ENCODE measurements at places on chromosomes 3 and 15.
A peak's percentile ranks its signal among the peaks of the same experiment; 100 is the strongest.

GRCh38 chr3:55885721-55886120 is 398.6 kb upstream of the WNT5A start:
- H3K4me3 ChIP-seq: no peak overlapping the region
- peaks cover 4% of the 10 kb centered on the region for H3K4me1 ChIP-seq
- no peak for DNase-seq
- no peak overlapping the region for H3K27ac ChIP-seq
- H3K36me3 ChIP-seq: no peaks in the 10 kb centered on the region

DNA sequence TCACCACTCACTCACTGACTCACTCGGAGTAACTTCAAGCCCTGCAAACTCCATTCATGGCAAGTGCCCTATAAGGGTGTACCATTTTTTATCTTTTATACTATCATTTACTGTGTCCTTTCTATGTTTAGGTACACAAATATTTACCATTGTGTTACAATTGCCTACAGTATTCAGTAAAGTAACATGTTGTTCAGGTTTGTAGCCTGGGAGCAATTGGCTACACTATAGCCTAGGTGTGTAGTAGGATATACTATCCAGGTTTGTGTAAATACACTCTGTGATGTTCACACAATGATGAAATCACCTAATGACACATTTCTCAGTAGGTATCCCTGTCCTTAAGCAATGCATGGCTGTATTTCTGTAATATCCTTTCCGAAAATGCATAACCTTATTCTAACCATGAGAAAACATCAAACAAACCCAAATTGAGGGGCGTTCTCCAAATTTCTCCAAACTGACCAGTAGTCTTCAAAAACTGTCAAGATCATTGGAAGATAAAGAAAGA is 17.9 kb upstream of the CNOT10 start:
- DNase-seq: no peak
- no peak overlapping the region for H3K4me3 ChIP-seq
- H3K4me1 ChIP-seq: no peaks in the 10 kb centered on the region
- H3K36me3 ChIP-seq: no peaks in the 10 kb centered on the region
- no peak overlapping the region for H3K27ac ChIP-seq

- H3K27me3 ChIP-seq: no peaks in the 10 kb centered on the region
- no peaks in the 10 kb centered on the region for H3K36me3 ChIP-seq
- no peak overlapping the region for H3K4me3 ChIP-seq
- no peak for DNase-seq
- no peak overlapping the region for H3K27ac ChIP-seq
Observed at GRCh38 chr3:188417766-188418165, 263.8 kb downstream of the LPP start.

DNA sequence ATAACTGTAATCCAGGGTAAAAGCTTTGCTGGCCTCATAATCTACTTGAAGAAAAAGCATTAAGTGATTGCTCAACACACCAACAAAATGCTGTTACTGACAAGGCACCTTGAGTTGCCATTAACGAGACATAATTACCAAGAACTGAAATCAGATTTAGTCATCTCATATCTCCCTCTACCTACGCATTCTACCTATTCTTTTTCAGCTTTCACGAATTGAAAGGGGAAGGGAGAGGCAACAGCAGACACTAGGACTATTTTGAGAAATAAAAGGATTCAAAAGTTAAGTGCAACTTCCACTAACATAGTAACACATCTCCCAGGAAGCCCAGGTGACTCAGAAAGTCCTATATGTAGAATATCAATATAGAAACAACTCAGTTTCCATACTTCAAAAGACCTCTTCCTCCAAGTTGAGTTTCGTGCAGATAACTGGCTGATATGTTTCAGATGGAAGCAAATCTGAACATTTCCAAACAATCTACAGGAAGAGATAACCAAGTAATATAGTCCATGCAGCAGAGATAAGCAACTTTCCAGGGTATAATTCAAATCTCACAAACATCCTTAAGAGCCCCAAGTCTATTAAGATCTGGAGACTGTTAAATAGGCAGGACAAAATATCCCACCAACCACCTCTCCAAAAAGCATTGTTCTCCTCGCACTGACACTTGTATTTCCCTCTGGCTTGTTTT is 1.9 kb downstream of the OSBPL10 start:
- no peak overlapping the region for H3K4me3 ChIP-seq
- H3K27me3 ChIP-seq: no peaks in the 10 kb centered on the region
- no peak overlapping the region for H3K27ac ChIP-seq
- H3K36me3 ChIP-seq: no peaks in the 10 kb centered on the region
- DNase-seq: no peak

DNA sequence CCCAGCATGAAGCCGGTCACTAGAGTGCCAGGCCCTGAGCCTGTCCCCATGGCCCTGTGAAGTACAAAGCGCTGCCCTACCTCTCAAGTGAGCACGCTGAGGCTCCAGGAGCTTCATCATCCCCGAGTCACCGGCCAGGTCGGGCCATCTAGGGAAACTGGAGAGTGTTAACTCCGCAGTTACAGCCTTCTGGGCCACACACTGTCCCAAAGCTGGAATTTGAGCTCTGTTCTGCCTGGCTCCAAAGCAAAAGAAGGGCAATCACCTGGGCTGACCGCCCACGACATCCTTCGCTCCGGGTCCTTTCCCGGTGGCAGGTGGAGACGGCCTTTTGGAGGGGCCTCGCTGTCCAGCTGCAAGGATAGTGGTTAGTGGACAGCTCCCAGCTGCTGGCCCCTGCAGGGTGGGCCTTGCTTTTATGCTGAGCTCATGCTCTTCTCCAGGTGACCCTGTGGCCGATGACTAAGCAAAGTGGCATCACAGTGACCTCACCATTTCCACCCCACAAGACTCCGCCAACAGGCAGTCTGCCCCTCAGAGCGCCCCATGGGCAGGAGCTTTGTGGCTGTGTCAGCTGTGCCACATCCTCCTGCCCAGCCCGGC is 3.5 kb upstream of the MUC4 start:
- no peak for DNase-seq
- H3K27me3 ChIP-seq: no peaks in the 10 kb centered on the region
- H3K4me3 ChIP-seq: no peak overlapping the region
- H3K36me3 ChIP-seq: no peaks in the 10 kb centered on the region

- DNase-seq: no peak
- peaks cover 1% of the 10 kb centered on the region for H3K4me1 ChIP-seq
- peaks cover 23% of the 10 kb centered on the region for H3K27me3 ChIP-seq
- no peaks in the 10 kb centered on the region for H3K36me3 ChIP-seq
- H3K4me3 ChIP-seq: peak overlapping the region; percentile 72
Observed at GRCh38 chr15:51751697-51752683, 593 bp downstream of the TMOD2 start.

GRCh38 chr3:81549831-81550230 is 211.6 kb downstream of the GBE1 start:
- no peak for DNase-seq
- no peaks in the 10 kb centered on the region for H3K36me3 ChIP-seq
- H3K27ac ChIP-seq: no peak overlapping the region
- no peaks in the 10 kb centered on the region for H3K27me3 ChIP-seq
- no peak overlapping the region for H3K4me3 ChIP-seq

GRCh38 chr3:69288161-69288895 is 97.6 kb downstream of the FRMD4B start:
- no peaks in the 10 kb centered on the region for H3K27me3 ChIP-seq
- peak; percentile 60 for DNase-seq
- no peak overlapping the region for H3K27ac ChIP-seq
- peaks cover 2% of the 10 kb centered on the region for H3K4me1 ChIP-seq
- H3K4me3 ChIP-seq: no peak overlapping the region

DNA sequence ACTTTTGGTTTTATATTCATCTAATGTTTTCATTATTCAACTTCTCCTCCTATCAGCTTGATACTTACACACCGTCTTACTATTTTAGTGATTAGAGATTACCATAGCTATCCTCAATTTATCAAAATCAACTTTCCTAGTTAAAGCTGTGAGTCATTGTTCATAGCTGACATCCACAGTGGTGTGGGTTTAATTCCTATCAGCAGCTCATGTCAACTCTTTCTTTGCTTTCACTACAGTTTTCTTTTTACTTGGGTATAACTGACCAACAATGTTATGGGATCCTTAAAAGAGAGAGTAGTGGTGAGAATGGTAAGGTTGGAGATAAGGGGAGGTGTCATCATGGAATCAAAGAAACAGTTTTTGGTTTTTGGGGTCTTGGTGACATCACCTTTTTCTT is 112.7 kb downstream of the NFKBIZ start:
- H3K4me3 ChIP-seq: no peak overlapping the region
- H3K27me3 ChIP-seq: no peaks in the 10 kb centered on the region
- no peaks in the 10 kb centered on the region for H3K36me3 ChIP-seq
- DNase-seq: no peak
- H3K27ac ChIP-seq: no peak overlapping the region

- H3K4me3 ChIP-seq: no peak overlapping the region
- H3K27me3 ChIP-seq: no peaks in the 10 kb centered on the region
- no peaks in the 10 kb centered on the region for H3K36me3 ChIP-seq
Observed at GRCh38 chr3:48236531-48236930, 4.4 kb upstream of the ZNF589 start.

DNA sequence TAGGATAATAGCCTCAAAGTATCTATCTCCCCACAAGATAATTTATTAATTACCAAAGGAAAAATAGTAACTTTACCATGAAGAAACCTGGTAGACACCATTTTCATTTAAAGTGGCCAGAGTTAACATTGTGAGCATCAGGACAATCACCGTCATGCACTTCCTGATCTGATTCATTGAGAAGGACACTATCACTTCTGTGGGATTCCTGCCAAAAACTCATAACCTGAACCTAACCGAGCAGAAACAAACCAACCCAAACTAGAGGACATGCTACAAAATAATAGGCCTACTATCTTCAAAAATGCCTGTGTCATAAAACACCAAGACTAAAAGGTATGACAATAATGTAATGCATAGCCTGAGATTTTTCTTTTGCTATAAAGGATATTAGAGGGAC is 39.0 kb downstream of the FSIP1 start:
- no peaks in the 10 kb centered on the region for H3K27me3 ChIP-seq
- DNase-seq: no peak
- H3K4me1 ChIP-seq: no peaks in the 10 kb centered on the region
- H3K4me3 ChIP-seq: no peak overlapping the region
- no peak overlapping the region for H3K27ac ChIP-seq
- no peaks in the 10 kb centered on the region for H3K36me3 ChIP-seq

GRCh38 chr15:28103831-28104230 is 4.7 kb upstream of the OCA2 start:
- H3K4me1 ChIP-seq: peaks cover 2% of the 10 kb centered on the region
- no peak overlapping the region for H3K4me3 ChIP-seq
- peaks cover 31% of the 10 kb centered on the region for H3K27me3 ChIP-seq
- no peak for DNase-seq
- H3K36me3 ChIP-seq: no peaks in the 10 kb centered on the region

GRCh38 chr15:84598250-84598649 is 2.6 kb upstream of the ZSCAN2 start:
- no peaks in the 10 kb centered on the region for H3K27me3 ChIP-seq
- no peak overlapping the region for H3K27ac ChIP-seq
- peaks cover 3% of the 10 kb centered on the region for H3K4me1 ChIP-seq
- DNase-seq: no peak

GRCh38 chr3:102174832-102175374 is 259.9 kb upstream of the ZPLD1 start:
- no peak for DNase-seq
- H3K36me3 ChIP-seq: no peaks in the 10 kb centered on the region
- no peak overlapping the region for H3K27ac ChIP-seq
- no peak overlapping the region for H3K4me3 ChIP-seq

GRCh38 chr15:32833379-32833821 is 115.6 kb downstream of the GREM1 start:
- no peaks in the 10 kb centered on the region for H3K36me3 ChIP-seq
- H3K27ac ChIP-seq: no peak overlapping the region
- H3K4me3 ChIP-seq: no peak overlapping the region
- no peaks in the 10 kb centered on the region for H3K4me1 ChIP-seq
- no peaks in the 10 kb centered on the region for H3K27me3 ChIP-seq
- no peak for DNase-seq

DNA sequence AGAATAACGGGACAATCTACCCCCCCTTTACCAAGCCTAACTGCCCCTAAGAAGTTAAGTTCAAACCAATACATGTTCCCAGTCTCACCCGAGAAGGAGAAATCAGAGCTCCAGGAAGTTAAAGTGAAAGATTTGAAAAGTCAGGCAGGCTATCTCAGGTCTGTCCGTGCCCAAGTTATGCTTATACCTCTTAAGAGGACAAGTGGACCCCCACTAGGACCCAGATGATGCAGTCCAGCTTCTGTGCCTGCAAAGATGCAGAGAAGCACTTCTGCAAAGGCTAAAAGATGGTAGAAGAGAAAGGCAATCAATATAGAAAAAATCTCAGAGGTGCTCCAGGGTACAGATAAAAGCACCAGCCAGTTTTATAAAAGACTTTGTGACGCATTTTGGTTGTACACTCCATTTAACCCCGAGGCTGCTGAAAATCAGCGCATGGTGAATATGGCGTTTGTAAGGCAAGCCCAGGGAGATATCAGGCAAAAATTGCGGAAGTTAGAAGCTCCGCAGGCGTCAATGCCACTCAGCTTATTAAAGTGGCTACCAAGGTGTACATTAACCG is 9.8 kb upstream of the SLC9C1 start:
- peaks cover 7% of the 10 kb centered on the region for H3K4me1 ChIP-seq
- H3K36me3 ChIP-seq: no peaks in the 10 kb centered on the region
- peak overlapping the region; percentile 16 for H3K27ac ChIP-seq
- DNase-seq: no peak
- no peak overlapping the region for H3K4me3 ChIP-seq

DNA sequence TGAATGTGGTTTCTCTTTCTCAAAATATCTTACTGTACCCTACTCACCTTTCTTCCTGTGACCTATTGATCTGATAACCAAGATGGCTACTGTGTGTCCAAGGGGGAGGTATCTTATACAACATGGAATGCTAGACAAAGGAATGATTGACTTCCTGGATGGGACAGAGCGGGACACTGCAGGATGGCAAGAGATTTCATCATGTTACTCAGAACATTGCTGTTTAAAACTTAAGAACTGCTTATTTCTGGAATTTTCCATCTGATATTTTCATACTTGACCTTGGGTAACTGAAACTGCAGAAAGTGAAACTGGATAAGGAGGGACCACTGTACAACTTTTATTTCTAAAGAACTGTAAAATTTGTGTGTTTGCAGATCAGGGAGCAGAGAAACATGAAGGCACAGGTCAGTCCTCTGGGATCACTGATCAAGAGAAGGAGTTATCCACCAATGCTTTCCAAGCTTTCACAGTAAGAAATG is 18.5 kb downstream of the CNOT10 start:
- H3K27me3 ChIP-seq: no peaks in the 10 kb centered on the region
- H3K4me1 ChIP-seq: no peaks in the 10 kb centered on the region
- H3K36me3 ChIP-seq: peaks cover 3% of the 10 kb centered on the region

GRCh38 chr15:96524676-96525417 is 194.3 kb downstream of the NR2F2 start:
- no peak for DNase-seq
- no peak overlapping the region for H3K4me3 ChIP-seq
- H3K27me3 ChIP-seq: no peaks in the 10 kb centered on the region
- H3K27ac ChIP-seq: no peak overlapping the region

Data from iPS DF 6.9 (cell line).